Stimulated activated CD4-positive, alpha-beta T cell treated with anti-CD3 and anti-CD28 coated beads, Interleukin-15, amount 100 ng/mL, for 48 hours (primary cell): ENCODE measurements at places on chromosomes 4 and X.

DNA sequence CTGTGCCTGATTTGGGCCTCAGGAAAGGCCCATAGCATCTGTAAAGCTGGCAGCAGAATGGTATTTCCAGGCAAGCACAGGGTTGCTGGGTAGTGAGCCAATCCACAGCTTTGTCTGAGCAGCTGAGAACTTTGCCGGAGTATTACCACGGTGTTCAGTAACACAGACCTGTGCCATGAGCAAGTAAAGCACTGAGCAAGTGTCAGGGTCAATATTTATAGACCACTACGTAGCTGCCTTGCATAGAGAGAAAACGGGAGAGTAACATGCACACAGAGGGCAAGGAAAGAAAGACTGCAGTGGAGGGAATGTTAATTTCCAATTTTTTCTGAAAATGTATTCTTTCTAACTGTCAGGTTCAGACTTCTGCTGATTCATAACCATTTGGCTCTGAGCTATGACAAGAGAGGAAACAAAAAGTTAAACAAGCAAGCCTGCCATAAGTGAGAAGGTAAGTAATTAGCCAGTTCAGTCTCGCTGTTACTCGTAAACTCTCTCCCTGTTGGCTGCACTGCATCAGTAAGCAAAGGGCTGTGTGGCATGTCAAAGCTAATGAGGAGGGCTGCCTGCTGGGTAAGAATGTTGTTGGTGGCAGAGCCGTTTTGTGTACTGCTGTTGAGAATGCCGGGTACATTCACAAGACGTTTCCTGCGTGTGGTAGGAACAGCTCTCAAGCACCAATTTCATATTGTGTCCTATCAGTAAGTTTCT is 238.1 kb downstream of the BMPR1B start:
- DNase-seq: no peak

DNA sequence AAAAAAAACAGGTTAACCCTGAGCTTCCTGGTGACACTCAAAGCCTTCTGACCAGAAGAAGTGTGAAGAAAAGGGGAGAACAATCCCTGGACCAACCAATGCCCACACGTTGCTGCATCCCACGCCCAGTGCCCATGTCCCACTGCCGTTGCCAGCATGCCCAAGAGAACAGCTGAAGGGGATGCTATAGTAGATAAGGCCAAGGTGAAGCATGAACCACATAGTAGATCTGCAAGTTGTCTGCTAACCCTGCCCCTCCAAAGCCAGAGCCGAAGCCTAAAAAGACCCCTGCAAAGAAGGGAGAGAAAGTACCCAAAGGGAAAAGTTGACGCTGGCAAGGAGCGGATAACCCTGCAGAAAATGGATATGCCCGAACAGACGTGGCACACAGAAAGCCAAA is 11.3 kb upstream of the CD38 start:
- DNase-seq: no peak

DNA sequence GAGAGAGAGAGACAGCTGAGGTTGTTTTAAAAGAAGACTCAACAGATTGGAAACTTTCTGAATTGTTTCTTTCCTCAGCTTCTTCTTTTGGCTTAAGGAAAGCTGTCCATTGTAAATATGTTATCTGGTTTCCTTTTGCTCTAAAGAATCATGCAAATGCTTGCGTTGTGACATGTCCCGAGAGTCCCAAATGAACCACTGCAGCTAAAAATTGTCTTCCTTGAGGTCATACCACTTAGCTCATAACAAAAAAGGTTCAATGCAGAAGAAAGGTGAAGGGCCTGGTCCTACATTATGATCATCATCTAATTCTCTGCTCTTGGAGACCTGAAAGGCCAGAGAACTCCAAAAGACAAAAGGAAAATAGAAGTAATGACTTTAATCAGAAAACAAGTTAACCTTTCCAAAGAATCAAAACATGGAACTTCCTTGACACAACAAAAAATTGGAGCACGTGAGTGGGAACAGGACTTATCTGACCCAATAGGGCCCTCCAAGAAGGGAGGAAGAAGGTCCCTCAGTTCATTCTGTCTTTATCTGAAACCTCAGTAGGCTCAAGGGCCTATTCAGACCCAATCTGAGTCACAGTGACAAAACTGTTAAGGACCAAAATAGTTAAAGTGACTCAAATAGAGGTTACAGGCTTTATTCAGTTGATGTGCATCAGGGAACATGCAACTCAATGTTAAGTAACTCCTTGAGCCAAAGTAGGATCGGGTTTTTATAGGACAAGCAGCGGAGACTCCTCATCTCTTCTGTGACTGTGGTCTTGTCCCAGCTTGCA is 14.7 kb upstream of the VSIG1 start:
- DNase-seq: no peak

DNA sequence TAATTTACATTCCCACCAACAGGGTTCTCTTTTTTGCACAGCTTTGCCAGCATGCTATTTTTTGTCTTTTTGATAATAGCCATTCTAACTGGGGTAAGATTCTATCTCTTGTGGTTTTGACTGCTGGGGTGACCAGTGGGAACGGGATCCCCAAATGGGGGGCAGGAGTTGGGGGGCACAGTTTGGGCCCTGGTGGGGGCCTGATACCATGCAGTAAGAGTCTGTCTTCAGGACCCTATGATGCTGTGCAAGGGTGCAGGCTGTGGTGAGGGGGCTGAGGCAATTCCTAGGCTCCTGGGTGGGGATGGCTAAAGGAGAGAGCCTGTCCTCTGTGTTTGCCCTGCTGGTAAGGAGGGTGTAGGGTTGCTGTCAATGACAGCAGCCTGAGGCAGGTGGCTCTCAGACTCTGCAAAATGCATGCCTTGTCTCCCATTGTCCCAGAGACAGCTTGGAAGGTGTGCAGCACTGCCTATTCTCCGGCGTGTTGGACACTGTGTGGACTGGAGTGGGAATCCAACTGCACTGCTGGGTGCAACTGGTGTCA is 172.7 kb upstream of the ARHGAP24 start:
- no peak for DNase-seq

- DNase-seq: no peak
Measured at GRCh38 chr4:5028480-5028879, 9.2 kb upstream of the CYTL1 start.

- no peak for DNase-seq
Measured at GRCh38 chrX:106783716-106784115, 18.8 kb upstream of the TBC1D8B start.

GRCh38 chrX:121365572-121366161 is 318.3 kb downstream of the GLUD2 start:
- no peak for DNase-seq

GRCh38 chrX:5314148-5314547 is 914.5 kb downstream of the NLGN4X start:
- DNase-seq: no peak

- no peak for DNase-seq
Measured at GRCh38 chr4:60133375-60133774, 1066.8 kb upstream of the ADGRL3 start.

DNA sequence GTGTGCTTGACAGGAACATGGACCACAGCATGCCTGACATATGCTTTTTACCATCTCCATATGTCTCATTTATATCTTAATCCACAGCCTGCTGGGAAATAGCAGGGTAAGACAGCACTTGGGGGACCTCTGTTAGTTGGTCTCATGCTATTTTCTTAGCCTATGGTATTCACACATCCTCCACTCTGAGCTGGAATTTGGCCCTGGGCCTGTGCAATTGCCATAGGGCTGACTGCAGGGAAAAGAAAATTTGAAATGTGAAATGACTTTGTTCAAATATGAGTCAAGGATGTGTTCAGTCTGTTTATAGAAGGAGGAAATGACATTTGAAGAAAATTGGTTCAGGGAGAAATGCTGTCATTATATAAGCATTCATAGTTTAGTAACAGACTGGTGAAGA is 9.6 kb upstream of the MAP7D3 start:
- no peak for DNase-seq

DNA sequence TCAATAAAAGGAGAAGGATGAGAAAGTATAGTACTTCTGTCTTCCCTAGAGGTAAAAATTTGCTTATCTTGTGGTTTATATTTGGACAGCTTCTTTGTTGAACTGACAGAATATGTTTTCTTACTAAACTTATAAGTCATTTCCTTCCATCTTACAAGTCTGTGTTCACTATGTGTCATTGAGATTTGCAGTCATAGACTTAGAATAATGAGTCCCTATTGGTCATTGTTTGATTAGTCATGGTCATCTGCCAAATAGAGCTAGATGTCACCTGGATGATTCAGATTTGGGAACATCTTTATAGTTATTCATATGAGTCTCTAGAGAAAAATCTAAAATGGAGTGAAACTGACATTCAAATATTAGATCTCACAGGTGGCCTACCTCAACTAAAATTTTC is 51.5 kb downstream of the SPATA18 start:
- no peak for DNase-seq

- DNase-seq: no peak
Measured at GRCh38 chr4:163621821-163622220, 127.3 kb downstream of the TMA16 start.

DNA sequence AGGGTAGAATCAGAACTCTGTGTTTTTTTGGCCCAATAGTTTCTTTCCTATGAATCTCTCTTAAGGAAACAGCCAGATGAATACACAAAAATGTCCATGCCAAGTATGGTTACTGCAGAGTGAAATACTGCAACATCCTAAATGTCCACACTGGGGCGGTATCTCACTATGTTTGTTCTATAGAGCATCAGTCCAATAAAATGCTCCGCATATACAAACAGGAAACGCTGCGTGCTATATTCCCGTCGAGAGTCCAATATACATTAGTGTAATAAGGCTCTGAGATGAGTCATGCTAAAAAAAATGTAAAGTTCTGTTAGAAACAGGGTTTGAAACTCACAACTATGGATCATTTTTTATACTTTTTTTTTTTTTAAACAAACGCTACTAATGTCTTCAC is 72.9 kb upstream of the ENOX2 start:
- peak; percentile 22 for DNase-seq

GRCh38 chrX:17375637-17376430 is 834 bp downstream of the NHS start:
- DNase-seq: no peak

GRCh38 chr4:123046096-123046495 is 123.7 kb upstream of the NUDT6 start:
- no peak for DNase-seq

DNA sequence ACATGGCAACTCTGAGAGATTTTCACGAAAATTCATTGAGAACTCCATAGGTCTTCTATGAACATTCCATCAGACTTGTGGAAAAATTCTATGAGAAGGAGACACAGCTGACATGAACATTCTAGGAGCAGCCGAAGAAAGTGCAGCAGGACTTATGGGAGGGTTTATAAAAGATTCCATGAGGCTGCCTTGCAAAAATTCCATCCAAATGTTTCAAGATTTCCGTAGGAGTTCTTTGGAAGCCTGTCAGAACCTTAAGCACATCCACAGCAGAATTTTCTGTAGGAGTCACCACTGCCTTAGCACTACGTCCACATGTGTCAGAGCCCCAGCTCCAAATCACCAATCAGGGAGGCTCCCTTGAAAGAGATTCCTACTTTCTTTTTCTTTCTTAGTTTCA is 67.0 kb upstream of the MSX1 start:
- DNase-seq: no peak

- DNase-seq: no peak
Measured at GRCh38 chr4:123706973-123707372, 310.4 kb downstream of the SPRY1 start.

DNA sequence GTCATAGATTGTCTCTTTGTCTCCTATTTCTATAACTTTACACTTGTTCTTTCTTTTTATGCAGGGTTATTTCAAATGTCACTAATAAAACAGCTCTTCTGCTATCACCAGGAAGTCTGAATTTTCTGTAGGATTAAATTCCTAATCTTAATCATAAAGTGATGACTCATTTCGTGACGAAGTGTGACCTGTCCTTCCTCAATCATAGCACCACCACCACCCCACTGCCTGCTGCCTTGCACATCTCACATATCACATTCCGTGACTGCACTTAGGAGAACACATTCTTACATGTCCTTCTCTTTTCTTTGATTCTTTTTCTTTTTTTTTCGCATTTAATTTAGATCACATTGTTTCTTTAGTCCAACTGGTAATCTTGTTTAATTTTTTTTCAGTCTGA is 57.7 kb upstream of the UGT2B7 start:
- no peak for DNase-seq

GRCh38 chrX:11143931-11144678 is 33.0 kb downstream of the HCCS start:
- peak; percentile 10 for DNase-seq

DNA sequence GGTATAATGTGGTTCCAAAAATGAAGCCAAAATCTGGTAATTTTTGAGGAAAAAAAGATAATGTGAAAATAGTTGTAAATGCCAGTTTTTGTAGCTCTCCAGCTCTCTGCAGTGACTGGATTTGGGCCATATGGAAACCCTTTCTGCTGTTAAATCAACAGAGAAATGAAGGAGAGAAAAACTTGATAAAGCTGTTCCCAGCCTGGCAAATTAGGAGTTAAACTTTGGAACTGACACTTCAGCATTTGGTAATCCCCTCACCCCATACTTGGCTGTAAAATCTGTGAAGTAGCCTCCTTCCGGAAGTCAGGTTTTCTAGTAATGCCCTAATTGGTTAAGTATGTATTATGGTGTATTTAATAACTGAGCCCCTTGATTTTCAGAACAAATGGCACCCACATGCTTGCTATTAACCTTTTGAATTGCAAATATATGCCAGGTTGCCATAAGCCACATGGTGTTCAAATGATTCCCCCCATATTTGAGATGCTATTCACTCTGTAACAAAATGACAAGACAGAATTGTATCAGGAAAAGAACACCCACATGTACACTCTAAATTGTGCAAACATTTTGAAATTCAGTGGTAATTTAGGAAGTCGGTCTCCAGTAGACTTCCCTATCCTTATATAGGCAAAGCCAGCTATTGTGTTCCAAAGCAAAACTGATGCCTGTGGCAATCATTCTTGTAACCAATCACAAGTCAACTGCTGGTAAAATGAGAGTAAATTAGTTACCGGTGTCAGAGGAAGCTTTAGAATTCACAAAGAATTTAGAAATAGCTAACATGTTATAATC is 96.3 kb upstream of the ADAMTS3 start:
- no peak for DNase-seq

- DNase-seq: no peak
Measured at GRCh38 chr4:176817204-176817603, 24.5 kb upstream of the VEGFC start.

GRCh38 chrX:121642415-121642814 is 595.0 kb downstream of the GLUD2 start:
- no peak for DNase-seq

GRCh38 chr4:1901127-1901526 is 29.9 kb downstream of the NSD2 start:
- no peak for DNase-seq

GRCh38 chrX:12370497-12370986 is 232.3 kb downstream of the FRMPD4 start:
- no peak for DNase-seq

- DNase-seq: no peak
Measured at GRCh38 chr4:38865445-38865844, 2.2 kb upstream of the FAM114A1 start.

GRCh38 chrX:96432647-96433046 is 252.0 kb upstream of the DIAPH2 start:
- no peak for DNase-seq

- DNase-seq: peak; percentile 45
Measured at GRCh38 chr4:110196871-110197528, 1.4 kb downstream of the ELOVL6 start.

- no peak for DNase-seq
Measured at GRCh38 chr4:5925419-5926200, 32.7 kb upstream of the CRMP1 start.
